ENCODE measurements at places on chromosomes 13 and 19. TPM values are rescaled to one million over a fixed set of nuclear protein-coding genes. Genes with fewer than 3 reads are reported as not detected.

ERCC1 gene
- 98.8 TPM for total RNA-seq

GRCh38 chr19:12752056-12752781, 628 bp downstream of the BEST2 start:
- H3K27ac ChIP-seq: no peak overlapping the region
- H3K27me3 ChIP-seq: peaks cover 24% of the 10 kb centered on the region

PROZ gene
- not detected for total RNA-seq

C13orf42 gene
- total RNA-seq: 0.09 TPM

EBI3 gene
- total RNA-seq: 0.53 TPM

NRTN gene
- 0.44 TPM for total RNA-seq

HIF3A gene
- total RNA-seq: 93.6 TPM

GRCh38 chr13:48006396-48006795, 5.3 kb upstream of the SUCLA2 start:
- no peak for DNase-seq
- H3K4me3 ChIP-seq: no peak overlapping the region
- H3K36me3 ChIP-seq: no peaks in the 10 kb centered on the region
- peaks cover 3% of the 10 kb centered on the region for H3K4me1 ChIP-seq

- H3K4me1 ChIP-seq: peaks cover 44% of the 10 kb centered on the region
- H3K27me3 ChIP-seq: peaks cover 65% of the 10 kb centered on the region
- H3K36me3 ChIP-seq: peaks cover 22% of the 10 kb centered on the region
Measured at GRCh38 chr19:55086730-55087541, 11.3 kb downstream of the EPS8L1 start.

ADAMTSL5 gene
- 4.8 TPM for total RNA-seq
